Dermis blood vessel endothelial cell (primary cell): ENCODE measurements at places on chromosomes 2 and 18. TPM values are rescaled to one million over a fixed set of nuclear protein-coding genes. Genes with fewer than 3 reads are reported as not detected.

- no peak for DNase-seq
These were observed 18.7 kb upstream of the NCKAP5 start for GRCh38 chr2:133586978-133587377.

DNA sequence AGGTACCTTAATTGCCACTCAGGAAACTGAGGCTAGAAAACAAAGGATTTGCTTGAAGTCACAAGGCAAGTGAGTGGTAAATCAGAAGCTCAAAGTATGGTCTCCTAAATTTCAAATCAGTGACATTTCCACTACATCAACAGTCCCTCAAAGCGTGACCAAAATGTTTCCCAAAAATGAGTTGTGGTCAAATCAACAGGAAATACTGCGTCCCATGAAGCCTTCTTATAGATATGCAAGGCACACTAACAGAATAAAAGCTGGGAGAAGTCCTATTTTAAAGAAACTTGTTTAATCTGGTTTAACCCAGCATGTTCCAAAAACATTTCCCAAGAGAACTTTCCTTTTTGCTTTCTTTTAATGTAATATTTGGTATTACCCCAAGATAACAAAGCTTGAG, 249.4 kb downstream of the EXOC6B start:
- DNase-seq = no peak

GRCh38 chr2:229372207-229372606, 101.1 kb upstream of the PID1 start:
- DNase-seq = no peak

- DNase-seq = no peak
These were observed 38.5 kb downstream of the THAP4 start for GRCh38 chr2:241598487-241598886.

The ALLC gene
- total RNA-seq = not detected in 2 replicates

The SLC23A3 gene
- total RNA-seq = 1.3 and 3.2 TPM in 2 replicates
